H9 (cell line): ENCODE measurements at places on chromosomes 1 and 21.

- DNase-seq, result no peak
Measured at GRCh38 chr1:44089371-44090048, 29.1 kb upstream of the KLF17 start.

GRCh38 chr1:3533067-3534048, 78.0 kb downstream of the MEGF6 start:
- DNase-seq, result peak; percentile 69

GRCh38 chr1:194442901-194443575, 1256.6 kb upstream of the B3GALT2 start:
- no peak for DNase-seq

DNA sequence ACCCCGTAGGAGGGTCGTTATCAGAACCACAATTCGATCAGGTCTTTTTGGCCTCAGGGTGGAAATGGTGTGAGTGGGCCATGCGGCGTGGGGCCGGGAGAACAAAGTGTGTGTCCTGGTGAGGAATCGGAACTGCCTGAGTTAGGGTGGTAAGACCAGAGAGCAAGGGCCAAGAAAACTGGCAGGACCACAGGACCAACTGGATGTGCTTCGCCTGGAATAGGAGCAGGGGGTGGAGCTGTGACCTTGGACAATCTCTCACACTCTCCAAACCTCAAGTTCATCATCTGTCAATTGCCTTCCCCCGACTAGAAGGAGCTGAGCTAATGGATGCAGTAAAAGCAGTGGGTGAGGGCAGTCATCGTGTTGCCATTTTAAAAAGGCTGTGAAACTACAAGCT, 59.5 kb downstream of the NAV1 start:
- DNase-seq, result no peak

DNA sequence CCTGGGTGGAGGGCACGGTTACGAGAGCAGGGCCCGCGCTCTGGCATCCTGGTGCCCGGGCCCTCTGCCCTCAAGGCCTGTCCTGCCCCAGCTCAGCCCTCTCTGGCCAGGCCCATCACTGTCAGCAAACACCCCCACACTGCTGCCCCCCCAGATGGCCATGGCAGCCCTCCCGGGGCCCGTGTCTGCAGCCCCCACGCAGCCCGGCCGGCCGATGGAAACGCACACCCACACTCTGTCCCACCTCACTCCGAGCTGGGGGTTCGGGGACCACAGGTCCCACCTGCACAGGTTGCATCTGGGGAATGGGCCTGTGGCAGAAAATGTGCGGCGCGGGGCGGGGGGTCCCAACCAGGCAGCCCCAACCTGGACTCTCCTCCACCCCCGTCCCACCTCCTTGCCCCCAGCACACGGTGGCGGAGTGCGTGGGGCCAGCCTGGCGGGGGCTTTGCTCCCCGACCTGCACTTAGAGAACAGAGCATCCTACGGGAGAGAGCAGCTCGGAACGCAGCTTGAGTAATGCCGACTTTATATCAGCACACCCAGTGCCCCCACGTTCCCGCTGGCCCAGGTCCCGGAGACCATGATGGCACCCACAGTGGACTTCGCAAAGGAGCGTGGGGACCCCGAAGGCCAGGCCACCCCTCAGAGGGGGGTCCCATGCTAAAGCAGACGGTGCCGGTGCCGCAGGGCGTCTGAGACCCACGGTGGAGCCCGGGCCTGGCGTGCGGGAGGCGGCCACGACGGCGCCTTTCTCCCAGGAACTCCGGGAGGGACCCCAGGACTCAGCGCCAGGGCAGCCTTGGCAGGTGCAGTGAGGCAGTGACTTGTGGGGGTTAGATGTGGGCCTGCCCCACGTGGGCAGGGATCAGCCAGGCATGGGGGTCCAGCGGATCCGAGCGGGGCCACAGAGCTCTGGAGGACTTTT, 7.5 kb upstream of the RNF223 start:
- no peak for DNase-seq

DNA sequence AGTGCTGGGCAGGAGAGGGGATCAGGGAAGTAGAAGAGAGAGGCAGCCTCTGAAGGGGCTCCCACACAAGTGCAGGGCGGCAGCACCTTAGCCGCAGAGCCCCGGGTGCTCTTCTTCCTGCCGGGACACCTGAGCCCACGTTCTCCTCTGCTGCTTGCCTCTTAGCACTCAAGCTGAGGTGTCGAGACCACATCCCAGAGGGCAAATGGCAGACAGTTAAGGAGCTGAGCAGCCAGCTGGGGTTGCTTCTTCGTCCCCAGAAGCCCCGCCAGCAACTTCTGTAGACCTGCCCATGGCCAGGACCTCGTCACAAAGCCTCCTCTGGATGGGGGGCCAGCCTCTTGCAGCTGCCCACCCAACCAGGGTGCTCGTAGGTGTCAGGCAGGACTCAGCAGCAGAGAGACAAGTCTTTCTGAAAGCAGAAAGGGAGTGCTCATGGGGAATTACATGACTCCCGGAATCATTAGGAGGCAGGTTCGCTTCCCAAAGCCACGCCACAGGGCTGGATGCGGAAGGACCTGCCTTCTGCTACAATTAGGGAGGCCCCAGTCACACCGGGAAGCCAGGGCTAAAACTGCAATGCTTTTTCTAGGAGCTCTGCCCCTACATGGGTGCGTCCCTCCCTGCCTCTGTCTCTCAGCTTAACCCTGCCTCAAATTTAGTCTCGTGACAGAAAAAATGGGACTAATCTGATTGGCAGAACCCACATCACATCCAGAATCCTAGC, 141.4 kb upstream of the RAB4A start:
- DNase-seq, result no peak

DNA sequence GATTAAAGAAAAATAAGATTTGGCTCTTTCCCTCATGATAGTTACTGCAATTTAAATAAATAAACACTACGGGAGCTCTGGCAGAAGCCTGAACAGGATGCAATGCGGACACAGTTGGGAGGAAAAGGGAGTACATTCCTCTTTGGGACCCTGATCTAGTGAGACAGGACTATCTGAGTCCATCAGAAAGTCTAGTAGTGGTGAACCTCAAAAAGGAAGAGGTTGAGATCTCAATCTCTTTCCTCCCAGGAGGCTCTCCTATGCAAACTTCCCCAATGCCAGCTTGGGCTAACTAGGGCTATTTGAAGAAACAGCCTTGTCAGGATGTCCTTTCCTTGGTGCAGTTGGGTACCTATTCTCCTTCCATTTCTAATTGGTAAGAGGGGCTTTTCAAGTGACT, 4.9 kb upstream of the ABCD3 start:
- no peak for DNase-seq

GRCh38 chr1:27044613-27045151, 32.0 kb upstream of the TENT5B start:
- DNase-seq, result peak; percentile 92

- DNase-seq, result no peak
Measured at GRCh38 chr1:201742476-201742875, 86.5 kb upstream of the IPO9 start.

GRCh38 chr1:218284377-218284916, 646 bp upstream of the RRP15 start:
- no peak for DNase-seq

DNA sequence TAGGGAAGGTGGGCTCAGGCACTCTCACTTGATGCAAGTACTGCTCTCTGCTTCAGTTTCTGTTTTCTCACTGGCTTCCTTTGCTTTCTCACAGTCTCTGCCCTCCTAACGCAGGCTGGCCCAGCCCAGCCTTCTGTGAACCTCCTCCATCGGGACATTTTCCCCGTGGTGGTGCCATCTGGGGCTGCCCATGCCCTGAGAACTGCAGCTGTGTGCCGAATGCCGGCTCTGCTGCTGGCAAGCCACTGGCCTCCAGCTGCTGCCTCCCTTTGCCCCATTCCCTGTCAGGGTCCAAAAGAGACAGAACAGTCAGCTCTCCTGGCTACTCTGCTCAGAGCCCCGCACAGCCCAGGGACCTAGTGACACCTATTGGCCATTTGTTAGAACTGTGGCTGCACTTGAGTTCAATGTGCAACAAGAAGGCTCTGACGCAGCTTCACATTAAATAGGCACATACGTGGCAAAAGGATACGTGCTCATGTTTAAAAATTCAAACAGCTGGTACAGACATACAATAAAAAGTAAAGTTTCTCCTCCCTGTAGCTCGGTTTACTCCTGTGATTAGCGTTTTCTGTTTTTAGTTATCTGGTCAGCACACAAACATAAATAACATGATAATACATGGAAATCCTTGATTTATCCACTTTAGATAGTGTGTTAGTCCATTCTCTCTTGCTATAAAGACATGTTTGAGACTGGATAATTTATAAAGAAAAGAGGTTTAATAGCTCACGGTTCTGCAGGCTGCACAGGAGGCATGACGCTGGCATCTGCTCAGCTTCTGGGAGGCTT, 46.6 kb downstream of the FCRL5 start:
- peak; percentile 85 for DNase-seq

- no peak for DNase-seq
Measured at GRCh38 chr21:33008333-33009051, 17.2 kb upstream of the OLIG2 start.

DNA sequence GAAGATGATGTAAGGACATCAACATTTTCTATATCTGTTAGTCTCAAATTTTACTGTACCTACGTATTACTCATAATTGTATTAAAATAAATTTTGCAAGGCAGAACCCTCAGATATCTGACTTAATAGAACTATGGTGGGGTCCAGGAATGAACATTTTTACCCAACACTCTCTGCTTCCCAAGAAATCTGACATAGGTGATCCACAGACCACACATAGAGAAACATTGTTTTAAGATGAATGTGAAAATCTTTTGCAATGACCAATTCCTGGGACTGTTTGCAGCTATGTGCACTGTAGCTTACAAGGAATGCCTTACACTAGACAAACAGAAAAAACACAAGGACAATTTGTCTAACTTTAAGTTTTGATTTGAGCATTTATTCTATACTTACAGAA, 645.6 kb upstream of the ADGRL2 start:
- DNase-seq, result no peak

DNA sequence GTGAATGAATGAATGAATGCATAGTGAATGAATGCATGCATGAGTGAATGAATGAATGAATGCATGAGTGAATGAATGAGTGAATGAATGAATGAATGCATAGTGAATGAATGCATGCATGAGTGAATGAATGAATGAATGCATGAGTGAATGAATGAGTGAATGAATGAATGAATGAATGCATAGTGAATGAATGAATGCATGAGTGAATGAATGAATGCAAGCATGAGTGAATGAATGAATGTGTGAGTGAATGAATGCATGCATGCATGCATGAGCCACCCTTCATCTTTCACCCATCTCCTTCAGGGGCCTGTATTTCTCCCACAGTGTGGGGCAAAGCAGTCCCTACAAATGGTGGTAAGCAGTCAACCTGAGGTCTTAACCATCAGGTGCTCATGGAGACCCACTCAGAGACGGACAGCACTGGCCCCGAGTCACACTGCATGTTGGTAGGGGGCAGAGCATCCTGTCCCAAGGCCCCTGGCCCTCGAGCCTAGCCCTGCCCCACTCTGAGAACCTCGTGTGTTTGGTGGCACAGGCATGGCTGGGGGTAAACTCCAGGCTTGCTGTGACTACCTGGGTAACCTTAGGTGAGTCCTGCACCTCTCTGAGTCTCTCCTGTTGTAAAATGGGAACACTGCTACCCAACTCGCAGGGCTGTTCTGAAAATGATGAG, 28.0 kb upstream of the PAX7 start:
- DNase-seq, result no peak
